ENCODE measurements at places on chromosomes 13 and 19. TPM values are rescaled to one million over a fixed set of nuclear protein-coding genes. Genes with fewer than 3 reads are reported as not detected.

Gene APOE
- 73.5 TPM for total RNA-seq

Gene ATP4B
- total RNA-seq, result not detected

Gene RNF17
- total RNA-seq, result not detected

Gene LRRC8E
- under 0.01 TPM for total RNA-seq

Gene ATP1A3
- 200 TPM for total RNA-seq

Gene SMIM44
- not detected for total RNA-seq

Gene CSNK1G2
- 30.2 TPM for total RNA-seq

Gene PDX1
- total RNA-seq, result not detected

Gene NLRP11
- total RNA-seq, result not detected

Gene SYCN
- total RNA-seq, result not detected

Gene CGB2
- total RNA-seq, result not detected

Gene KIR2DL3
- not detected for total RNA-seq

Gene CASP14
- not detected for total RNA-seq

Gene NLRP7
- total RNA-seq, result not detected

Gene ZNF835
- total RNA-seq, result 4.9 TPM

Gene FPR1
- 1.2 TPM for total RNA-seq

Gene ZNF837
- total RNA-seq, result 0.74 TPM

Gene CNMD
- 2.5 TPM for total RNA-seq

Gene DIRAS1
- 21.4 TPM for total RNA-seq

Gene GSX1
- total RNA-seq, result under 0.01 TPM

Gene FGF21
- total RNA-seq, result not detected

Gene MZF1
- total RNA-seq, result 9.6 TPM

Gene KCTD15
- 112 TPM for total RNA-seq

Gene NBEA
- total RNA-seq, result 231 TPM

Gene RNF225
- total RNA-seq, result not detected

Gene NECTIN2
- total RNA-seq, result 19.4 TPM

Gene COG3
- 39.3 TPM for total RNA-seq

Gene MEIS3
- 63.4 TPM for total RNA-seq

Gene ZNF541
- under 0.01 TPM for total RNA-seq

Gene ZNF585A
- 9.3 TPM for total RNA-seq

Gene ILF3
- 148 TPM for total RNA-seq

Gene SLC35E1
- 24.3 TPM for total RNA-seq

Gene ZNF665
- total RNA-seq, result 2.7 TPM

Gene CEACAM1
- total RNA-seq, result not detected

Gene ICAM5
- 5.4 TPM for total RNA-seq

Gene ASF1B
- 1.7 TPM for total RNA-seq

Gene ZNF98
- 0.98 TPM for total RNA-seq

Gene CLDN10
- 3.7 TPM for total RNA-seq

Gene CTXN1
- 36.6 TPM for total RNA-seq

Gene MBD3L3
- total RNA-seq, result not detected

Gene TFPT
- 9.6 TPM for total RNA-seq

Gene N4BP2L1
- total RNA-seq, result 11.3 TPM

Gene CGB5
- not detected for total RNA-seq

Gene SMIM17
- 9.8 TPM for total RNA-seq

Gene S1PR5
- total RNA-seq, result under 0.01 TPM

Gene TNNT1
- total RNA-seq, result 0.49 TPM

Measured in temporal lobe (tissue), 4 donors.